Activated T-helper 1 cell treated with anti-CD3 and anti-CD28 coated beads, Interleukin-2, amount 50 U/mL, for 16 hours (primary cell): ENCODE measurements at places on chromosomes 4 and X.

DNA sequence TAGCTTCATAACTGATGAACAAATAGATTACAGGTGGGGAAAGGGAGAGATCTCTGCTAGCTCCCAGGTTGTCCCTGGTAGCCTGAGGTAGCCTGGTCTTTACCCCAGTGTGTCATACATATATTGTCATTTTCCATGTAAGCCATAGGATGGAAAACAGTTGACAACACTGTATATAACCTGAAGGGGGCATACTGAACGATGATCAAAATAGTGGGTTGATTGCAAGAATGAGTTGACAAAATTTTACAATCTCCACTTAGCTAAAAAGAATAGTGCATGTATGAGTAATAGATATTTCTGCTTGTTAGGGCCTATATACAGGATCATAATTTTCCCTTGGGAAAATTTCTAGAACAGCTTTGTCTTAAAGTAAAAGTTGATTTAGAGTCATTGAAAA lies 304.1 kb upstream of the HAND2 start:
- DNase-seq = no peak

DNA sequence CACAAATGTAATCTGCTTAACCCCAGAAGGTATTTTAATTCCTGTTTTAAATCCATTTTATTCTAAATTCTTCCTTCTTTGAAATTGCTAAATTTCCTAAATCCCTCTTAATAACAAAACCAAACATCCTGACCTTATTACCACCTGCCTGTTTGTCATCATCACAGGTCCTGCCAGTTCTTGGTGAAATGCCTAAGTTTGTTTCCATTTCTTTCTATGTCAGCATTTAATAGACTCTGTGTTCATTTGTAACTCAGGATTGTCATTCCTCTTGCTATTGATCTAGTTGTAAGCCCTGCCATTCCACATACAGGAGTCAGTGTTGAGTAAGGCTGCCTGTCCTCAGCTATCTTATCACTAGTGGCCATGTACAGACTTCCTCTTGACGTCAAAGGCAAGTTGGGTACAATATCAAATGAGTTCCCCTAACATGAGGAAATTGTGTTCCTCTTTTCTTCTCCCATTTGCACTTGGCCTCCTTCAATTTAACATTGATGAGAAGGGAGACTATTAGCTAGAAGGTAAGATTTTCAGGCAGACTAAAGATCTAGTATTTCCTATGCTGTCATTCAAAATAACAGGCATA lies 440.1 kb downstream of the AFF2 start:
- DNase-seq = no peak

GRCh38 chr4:186227744-186228513 lies 622 bp downstream of the KLKB1 start:
- no peak for DNase-seq

DNA sequence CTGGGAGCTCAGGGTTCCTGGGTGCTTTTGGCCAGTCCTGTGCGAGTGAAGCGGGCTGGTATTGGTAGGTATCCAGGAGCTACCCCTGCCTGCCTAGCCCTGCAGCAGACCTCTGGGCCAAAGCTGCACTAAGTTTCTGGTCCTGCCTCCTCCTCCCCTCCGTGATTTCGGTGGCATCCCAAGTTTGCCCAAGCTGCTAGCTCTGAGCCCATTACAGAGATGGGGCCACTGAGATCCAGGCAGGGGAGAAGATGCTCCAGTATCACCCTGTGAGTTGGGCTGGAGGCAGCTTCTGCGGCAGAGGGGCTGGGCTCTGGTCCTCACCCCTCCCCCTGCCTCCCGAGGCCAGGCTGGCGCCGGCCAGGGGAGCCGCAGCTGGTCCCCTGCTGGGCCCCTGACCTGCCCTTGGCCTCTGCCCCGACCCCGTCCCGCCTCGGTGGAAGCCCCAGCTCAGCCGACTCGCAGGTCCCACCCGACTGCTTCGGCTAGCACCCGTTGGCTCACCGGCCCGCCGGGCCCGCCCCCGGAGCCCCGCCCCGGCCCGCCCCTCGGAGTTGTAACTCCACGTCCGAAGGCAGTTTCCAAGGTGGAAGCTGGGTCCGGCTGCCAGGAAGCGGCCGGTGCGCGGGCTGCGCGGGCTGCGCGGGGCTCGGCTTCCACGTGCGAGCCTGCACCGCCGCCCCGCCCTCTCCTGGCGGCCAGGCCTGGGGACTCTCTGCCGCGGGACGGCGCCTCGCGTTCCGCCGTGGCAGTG lies at the start of gene DUSP9:
Gene DUSP9 (plus strand): TSS at position 584 of the 754 bp plus-strand sequence. CDS start 751 bp downstream, outside the sequence.
- DNase-seq = no peak

DNA sequence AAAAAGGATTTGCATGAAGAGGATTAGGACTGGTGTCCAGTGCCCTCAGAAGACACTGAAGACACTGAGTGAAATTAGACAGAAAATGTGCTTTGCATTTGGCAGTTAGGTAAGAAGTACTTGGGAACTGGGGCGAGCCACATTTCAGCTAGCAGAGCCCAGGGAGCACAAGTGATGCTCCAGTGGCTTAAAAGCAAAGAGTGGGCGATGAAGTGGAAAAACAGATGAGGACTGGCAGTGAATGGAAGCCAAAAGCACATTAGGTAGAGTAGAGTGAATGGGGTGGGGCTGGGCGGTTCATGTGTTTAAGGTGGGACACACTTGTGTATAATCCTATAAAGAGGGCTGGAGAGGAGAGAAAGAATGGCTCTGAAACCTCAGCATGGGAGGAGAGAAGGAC lies 18.4 kb downstream of the DCLK2 start:
- DNase-seq = no peak

DNA sequence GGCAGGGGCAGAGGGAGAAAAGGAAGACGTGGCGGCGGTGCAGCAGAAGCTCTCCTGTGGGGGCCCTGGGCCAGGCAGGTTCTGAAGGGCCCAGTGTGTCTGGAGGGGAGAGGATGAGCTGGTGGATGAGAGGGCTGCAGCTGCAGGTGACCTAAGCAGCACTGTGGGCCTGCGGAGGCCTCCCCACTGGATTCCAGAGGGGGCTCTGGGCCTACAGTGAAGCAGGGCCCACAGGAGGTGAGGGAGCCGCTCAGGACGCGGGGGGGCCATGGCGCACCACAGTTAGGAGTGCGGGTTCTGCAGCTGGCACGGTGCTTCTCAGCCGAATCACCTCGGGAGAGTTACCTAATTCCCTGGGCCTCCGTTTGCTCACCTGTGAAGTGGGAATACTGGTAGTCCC lies 10.5 kb downstream of the ABLIM2 start:
- no peak for DNase-seq
